NCI-H460 (cell line): ENCODE measurements at places on chromosomes 13 and 19. TPM values are rescaled to one million over a fixed set of nuclear protein-coding genes. Genes with fewer than 3 reads are reported as not detected.

HNRNPA1L2 gene
- total RNA-seq: 2.9 and 4.5 TPM in 2 replicates

ZNF135 gene
- total RNA-seq: 0.52 and 0.87 TPM in 2 replicates

ATP8A2 gene
- total RNA-seq: 0.14 and 0.20 TPM in 2 replicates

SBK3 gene
- 0.32 TPM in 1 of 2 replicates, not detected in the other for total RNA-seq

SIGLEC14 gene
- not detected in 2 replicates for total RNA-seq

CD70 gene
- 136 and 144 TPM in 2 replicates for total RNA-seq

CD33 gene
- 0.22 TPM in 1 of 2 replicates, not detected in the other for total RNA-seq

FGF21 gene
- not detected in 2 replicates for total RNA-seq

FZR1 gene
- total RNA-seq: 17.6 and 18.8 TPM in 2 replicates

CLIP3 gene
- 0.27 and 0.35 TPM in 2 replicates for total RNA-seq

IGFL1 gene
- not detected in 2 replicates for total RNA-seq

CGB8 gene
- total RNA-seq: not detected in 2 replicates

CCL25 gene
- total RNA-seq: not detected in 2 replicates

NEK5 gene
- total RNA-seq: 0.14 and 0.17 TPM in 2 replicates

LILRB4 gene
- total RNA-seq: not detected in 2 replicates

PROZ gene
- total RNA-seq: not detected in 2 replicates

IZUMO1 gene
- total RNA-seq: 0.15 and 0.52 TPM in 2 replicates

STOML3 gene
- not detected in 2 replicates for total RNA-seq

ARL11 gene
- not detected in 2 replicates for total RNA-seq

TMTC4 gene
- total RNA-seq: 17.1 and 19.8 TPM in 2 replicates

SLITRK6 gene
- total RNA-seq: 0.32 and 0.94 TPM in 2 replicates

GRK1 gene
- total RNA-seq: not detected in 2 replicates

SLC25A41 gene
- total RNA-seq: not detected in 2 replicates

CEACAM19 gene
- 0.46 and 0.59 TPM in 2 replicates for total RNA-seq

PRTN3 gene
- 0.50 and 1.4 TPM in 2 replicates for total RNA-seq

MTUS2 gene
- total RNA-seq: not detected in 2 replicates
